Adrenal gland (tissue), 19 donors: ENCODE measurements at places on chromosomes 2 and 18. TPM values are rescaled to one million over a fixed set of nuclear protein-coding genes. Genes with fewer than 3 reads are reported as not detected.

- DNase-seq = no peak
These were observed 533.6 kb upstream of the FSHR start for GRCh38 chr2:49687918-49688317.

DNA sequence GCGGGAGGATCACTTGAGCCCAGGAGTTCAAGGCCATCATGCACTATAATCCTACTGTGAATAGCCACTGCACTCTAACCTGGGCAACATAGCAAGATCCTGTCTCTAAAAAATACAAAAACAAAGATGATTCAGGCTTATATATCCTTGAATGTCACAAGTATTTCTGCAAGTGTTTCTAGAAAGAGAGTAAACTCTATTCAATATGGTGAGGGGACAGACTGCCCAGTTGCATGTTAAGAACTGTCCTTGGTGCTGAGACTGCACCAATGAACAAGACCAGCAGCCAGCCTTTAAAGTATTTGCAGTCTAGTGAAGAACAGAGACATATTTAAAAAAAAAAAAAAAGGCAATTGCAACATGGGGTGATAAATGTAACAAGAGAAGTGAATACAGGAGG, 16.4 kb downstream of the MAP3K19 start:
- no peak for DNase-seq

DNA sequence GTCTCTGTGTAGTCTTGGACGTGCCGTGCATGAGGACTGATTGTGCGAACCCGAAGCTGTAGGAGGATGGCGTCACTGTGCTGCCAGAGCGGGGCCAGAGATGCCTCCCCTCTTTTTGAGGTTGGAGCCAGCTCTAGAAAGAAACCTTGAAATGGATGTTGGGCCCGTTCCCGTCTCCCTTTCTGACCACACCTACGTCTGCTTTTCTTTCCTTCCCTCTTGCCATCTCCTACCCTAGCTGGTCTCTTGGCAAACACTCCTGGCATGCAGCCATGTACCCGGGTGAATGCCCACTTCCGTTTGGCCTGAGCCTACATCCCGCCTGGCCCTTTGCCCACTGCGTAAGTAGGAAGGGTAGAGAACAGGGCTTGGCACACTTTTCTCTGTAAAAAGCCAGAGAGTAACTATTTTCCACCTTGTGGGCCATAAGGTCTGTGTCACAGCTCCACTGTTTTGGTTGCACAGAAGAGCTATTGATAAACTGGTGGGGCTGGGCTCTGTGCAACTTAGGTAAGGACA, 37.4 kb downstream of the SH3BP4 start:
- DNase-seq = peak; percentile 93

GRCh38 chr2:15691586-15692310, 100.1 kb downstream of the DDX1 start:
- DNase-seq = no peak

GRCh38 chr2:136205615-136206014, 87.7 kb upstream of the CXCR4 start:
- DNase-seq = peak; percentile 29

Gene TXNL1
- 106 TPM for total RNA-seq

Gene VIT
- total RNA-seq = 0.18 TPM
